ENCODE measurements at places on chromosomes 1 and 21.

GRCh38 chr1:41525891-41526587 is 41.6 kb upstream of the EDN2 start:
- H3K36me3 ChIP-seq: no peaks in the 10 kb centered on the region
- H3K4me1 ChIP-seq: no peaks in the 10 kb centered on the region
- H3K27me3 ChIP-seq: no peaks in the 10 kb centered on the region
- no peak for DNase-seq

GRCh38 chr1:180542838-180543145 is 16.0 kb upstream of the OVAAL start:
- H3K4me1 ChIP-seq: no peaks in the 10 kb centered on the region
- no peaks in the 10 kb centered on the region for H3K36me3 ChIP-seq

DNA sequence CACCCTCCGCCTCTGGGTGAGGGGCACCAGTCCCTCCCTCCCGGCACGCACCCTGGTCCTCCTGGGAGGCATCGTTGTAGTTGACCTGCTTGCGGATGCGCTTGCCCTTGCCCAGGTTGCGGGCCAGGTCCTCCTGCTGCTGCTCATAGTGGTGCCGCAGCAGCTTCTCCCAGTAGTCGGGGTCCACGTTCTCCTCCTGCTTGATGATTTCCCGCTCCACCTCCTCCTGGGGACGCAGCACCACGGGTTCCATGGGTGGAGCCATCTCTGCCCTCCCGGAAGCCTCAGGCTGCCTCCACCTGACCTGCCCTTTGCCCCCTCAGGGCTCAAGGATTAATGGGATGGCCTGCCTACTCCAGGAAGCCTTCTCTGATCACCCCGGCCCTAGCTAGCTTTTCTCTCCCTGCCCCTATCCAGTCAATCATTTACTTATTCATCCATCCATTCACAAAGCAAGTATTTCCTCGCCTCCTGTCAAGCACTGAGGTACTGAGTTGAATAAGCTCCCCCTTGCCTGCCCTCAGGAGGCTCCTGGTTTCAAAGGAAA is 53.5 kb downstream of the CHD5 start:
- no peak overlapping the region for H3K27ac ChIP-seq
- no peaks in the 10 kb centered on the region for H3K27me3 ChIP-seq
- no peaks in the 10 kb centered on the region for H3K36me3 ChIP-seq
- no peak overlapping the region for H3K4me3 ChIP-seq
- no peaks in the 10 kb centered on the region for H3K4me1 ChIP-seq

DNA sequence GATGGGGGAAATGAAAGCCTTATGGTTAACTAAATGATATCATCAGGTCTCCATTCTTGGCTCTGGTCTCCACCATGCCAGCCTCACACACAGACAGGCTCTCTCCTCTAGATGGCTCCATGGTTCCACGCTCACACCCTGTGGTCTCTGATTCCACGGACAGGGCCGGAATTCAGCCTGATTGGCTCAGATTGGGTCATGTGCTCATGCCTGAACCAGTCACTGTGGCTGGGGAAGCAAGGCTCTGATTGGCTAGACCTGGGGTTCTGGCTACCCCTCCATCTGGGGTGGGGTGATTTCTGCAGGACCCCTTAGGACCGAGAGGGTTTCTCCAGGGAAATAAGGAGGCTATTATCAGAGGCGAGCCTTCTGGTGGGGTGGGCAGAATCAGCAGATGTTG is 277.0 kb downstream of the PTPRU start:
- H3K4me3 ChIP-seq: no peak overlapping the region
- no peaks in the 10 kb centered on the region for H3K27me3 ChIP-seq
- no peaks in the 10 kb centered on the region for H3K4me1 ChIP-seq
- peak; percentile 23 for DNase-seq
- no peaks in the 10 kb centered on the region for H3K36me3 ChIP-seq
- no peak overlapping the region for H3K27ac ChIP-seq

- H3K27me3 ChIP-seq: no peaks in the 10 kb centered on the region
- no peak overlapping the region for H3K27ac ChIP-seq
- peaks cover 23% of the 10 kb centered on the region for H3K36me3 ChIP-seq
- H3K4me3 ChIP-seq: no peak overlapping the region
Measured at GRCh38 chr1:170545476-170545875, 13.5 kb downstream of the GORAB start.

GRCh38 chr1:155833665-155834295 is 23.2 kb downstream of the GON4L start:
- H3K27me3 ChIP-seq: no peaks in the 10 kb centered on the region
- no peak for DNase-seq
- H3K36me3 ChIP-seq: no peaks in the 10 kb centered on the region
- H3K27ac ChIP-seq: no peak overlapping the region

GRCh38 chr1:40929155-40929554 is 50.3 kb upstream of the CTPS1 start:
- H3K4me3 ChIP-seq: no peak overlapping the region
- H3K27ac ChIP-seq: no peak overlapping the region
- H3K36me3 ChIP-seq: no peaks in the 10 kb centered on the region
- peaks cover 9% of the 10 kb centered on the region for H3K4me1 ChIP-seq
- no peak for DNase-seq
- H3K27me3 ChIP-seq: no peaks in the 10 kb centered on the region

DNA sequence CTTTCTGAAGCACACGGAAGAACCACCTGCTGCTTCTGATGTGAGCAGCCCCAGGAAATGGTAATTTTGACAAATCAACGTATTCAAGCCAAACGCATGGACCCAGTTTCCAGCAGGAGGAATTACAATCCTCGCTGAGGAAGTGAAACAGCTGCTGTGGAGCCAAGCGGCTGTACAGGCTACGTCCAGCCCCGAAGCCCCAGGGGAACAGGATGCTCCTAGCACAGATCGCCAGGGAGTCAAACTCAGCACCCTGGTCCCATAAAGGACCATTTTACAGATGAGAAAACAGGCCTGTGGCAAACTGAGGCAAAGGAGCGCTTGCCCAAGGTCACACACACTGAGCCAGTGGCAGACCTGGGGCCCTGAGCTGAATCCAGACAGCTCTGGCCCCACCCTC is 108.0 kb downstream of the PTPRU start:
- no peak overlapping the region for H3K27ac ChIP-seq
- no peaks in the 10 kb centered on the region for H3K4me1 ChIP-seq
- no peak overlapping the region for H3K4me3 ChIP-seq

- H3K27ac ChIP-seq: no peak overlapping the region
- no peaks in the 10 kb centered on the region for H3K36me3 ChIP-seq
- no peak for DNase-seq
Measured at GRCh38 chr1:30742963-30743559, 14.5 kb downstream of the LAPTM5 start.

GRCh38 chr1:67201891-67202290 is 35.6 kb downstream of the IL23R start:
- no peak for DNase-seq
- no peaks in the 10 kb centered on the region for H3K36me3 ChIP-seq
- H3K27ac ChIP-seq: no peak overlapping the region
- no peak overlapping the region for H3K4me3 ChIP-seq

DNA sequence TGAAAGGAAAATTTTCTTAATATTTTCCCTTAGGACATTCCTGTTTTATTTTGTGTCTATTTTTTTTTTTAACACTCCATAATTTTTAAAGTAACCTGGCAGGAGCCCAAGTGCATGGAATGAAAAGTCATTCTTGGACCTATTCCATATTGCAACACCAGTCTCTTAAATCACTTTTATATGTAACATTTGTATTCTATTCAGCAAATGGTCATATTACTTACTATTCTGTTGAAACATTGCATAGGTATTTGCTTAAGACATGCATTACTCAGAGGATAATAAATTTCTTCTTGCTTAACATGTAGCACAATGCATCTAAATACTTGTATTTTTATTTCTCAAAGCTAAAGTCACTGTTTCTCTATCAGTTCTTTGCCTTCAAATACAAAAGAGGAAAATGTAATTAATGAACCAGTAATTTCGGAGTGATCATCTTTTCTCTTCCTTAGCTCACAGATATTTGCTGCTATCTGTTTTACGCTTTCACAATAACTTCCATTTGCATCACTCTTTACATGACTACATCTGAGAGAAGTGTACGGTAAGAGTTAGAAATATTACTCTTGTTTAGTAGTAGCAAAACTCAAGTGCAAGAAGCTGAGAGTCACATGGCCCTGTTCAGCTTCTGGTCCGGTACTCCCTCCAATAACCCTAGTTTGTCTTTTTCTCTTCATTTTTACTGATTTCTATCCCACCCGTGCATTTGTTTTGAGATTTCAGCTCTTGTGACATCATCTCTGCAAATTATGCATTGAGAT is 394.8 kb downstream of the USP25 start:
- no peaks in the 10 kb centered on the region for H3K36me3 ChIP-seq
- no peaks in the 10 kb centered on the region for H3K4me1 ChIP-seq
- H3K27me3 ChIP-seq: no peaks in the 10 kb centered on the region
- no peak for DNase-seq

- H3K27ac ChIP-seq: no peak overlapping the region
- H3K4me3 ChIP-seq: no peak overlapping the region
- DNase-seq: no peak
- no peaks in the 10 kb centered on the region for H3K36me3 ChIP-seq
- no peaks in the 10 kb centered on the region for H3K27me3 ChIP-seq
- no peaks in the 10 kb centered on the region for H3K4me1 ChIP-seq
Measured at GRCh38 chr1:53254011-53254640, 15.8 kb upstream of the MAGOH start.

DNA sequence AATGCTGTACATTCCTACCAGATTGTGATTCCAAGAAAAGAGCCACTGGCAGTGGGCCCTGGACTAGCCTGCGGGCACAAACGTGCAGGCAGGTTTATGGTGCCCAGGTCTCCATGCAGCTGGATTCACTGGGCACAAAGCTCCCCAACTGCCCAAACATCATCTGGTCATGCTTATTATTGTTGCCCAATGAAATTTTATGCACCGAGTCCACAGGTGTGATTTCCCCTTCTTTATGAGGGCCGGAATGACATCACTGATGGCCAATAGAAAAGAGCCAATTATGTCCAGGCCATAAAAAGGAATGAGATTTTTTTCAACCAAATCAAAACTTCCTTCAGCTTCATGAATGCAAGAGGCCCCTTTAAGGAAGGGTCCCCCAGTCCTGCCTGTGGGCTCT is 66.2 kb downstream of the ERI3 start:
- DNase-seq: no peak
- H3K27ac ChIP-seq: no peak overlapping the region
- no peaks in the 10 kb centered on the region for H3K27me3 ChIP-seq
- no peak overlapping the region for H3K4me3 ChIP-seq
- no peaks in the 10 kb centered on the region for H3K4me1 ChIP-seq

- H3K27ac ChIP-seq: no peak overlapping the region
- H3K4me3 ChIP-seq: no peak overlapping the region
- H3K4me1 ChIP-seq: no peaks in the 10 kb centered on the region
- no peak for DNase-seq
- H3K36me3 ChIP-seq: no peaks in the 10 kb centered on the region
Measured at GRCh38 chr1:185108321-185108720, 48.4 kb downstream of the TRMT1L start.

- no peaks in the 10 kb centered on the region for H3K4me1 ChIP-seq
- DNase-seq: no peak
- H3K27me3 ChIP-seq: no peaks in the 10 kb centered on the region
- H3K36me3 ChIP-seq: no peaks in the 10 kb centered on the region
- H3K4me3 ChIP-seq: no peak overlapping the region
Measured at GRCh38 chr21:21232320-21232719, 234.1 kb downstream of the NCAM2 start.

DNA sequence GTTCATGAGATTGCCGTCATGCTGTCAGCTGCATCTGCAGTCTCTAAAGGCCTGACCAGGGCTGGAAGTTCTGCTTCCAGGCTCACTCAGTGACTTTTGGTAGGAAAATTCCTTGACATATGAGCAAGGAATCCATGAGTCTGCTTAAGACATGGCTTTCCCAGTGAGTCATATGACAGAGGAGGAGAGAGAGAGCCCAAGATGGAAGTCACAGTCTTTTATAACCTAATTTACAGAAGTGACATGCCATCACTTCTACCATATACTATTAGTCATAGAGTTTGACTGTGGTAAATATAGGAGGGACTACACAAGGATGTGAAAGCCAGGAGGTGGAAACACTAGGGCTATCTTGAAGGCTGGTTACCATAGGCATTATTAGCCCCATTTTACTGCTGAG is 115.2 kb downstream of the ROR1 start:
- H3K36me3 ChIP-seq: no peaks in the 10 kb centered on the region
- no peak overlapping the region for H3K27ac ChIP-seq
- H3K4me1 ChIP-seq: no peaks in the 10 kb centered on the region
- DNase-seq: no peak
- no peaks in the 10 kb centered on the region for H3K27me3 ChIP-seq

- H3K4me1 ChIP-seq: peaks cover 29% of the 10 kb centered on the region
- DNase-seq: no peak
- H3K36me3 ChIP-seq: no peaks in the 10 kb centered on the region
- H3K27me3 ChIP-seq: no peaks in the 10 kb centered on the region
- H3K4me3 ChIP-seq: no peak overlapping the region
- H3K27ac ChIP-seq: peak overlapping the region; percentile 63
Measured at GRCh38 chr1:243731301-243731891, 118.6 kb downstream of the AKT3 start.

GRCh38 chr1:229907884-229908638 is 159.0 kb upstream of the GALNT2 start:
- no peak overlapping the region for H3K4me3 ChIP-seq
- H3K27me3 ChIP-seq: no peaks in the 10 kb centered on the region
- peaks cover 6% of the 10 kb centered on the region for H3K4me1 ChIP-seq
- H3K36me3 ChIP-seq: no peaks in the 10 kb centered on the region
- DNase-seq: no peak

All from right lobe of liver (tissue), 6 donors.